ENCODE measurements at places on chromosomes 11 and 22. TPM values are rescaled to one million over a fixed set of nuclear protein-coding genes. Genes with fewer than 3 reads are reported as not detected.

GRCh38 chr11:124315052-124315451, 1.3 kb upstream of the OR8D1 start:
- no peaks in the 10 kb centered on the region for H3K36me3 ChIP-seq
- no peak overlapping the region for H3K27ac ChIP-seq
- no peak overlapping the region for H3K4me3 ChIP-seq
- H3K27me3 ChIP-seq, result no peaks in the 10 kb centered on the region
- H3K4me1 ChIP-seq, result no peaks in the 10 kb centered on the region
- no peak for DNase-seq

GRCh38 chr11:91979775-91980174, 244.8 kb upstream of the FAT3 start:
- no peak for DNase-seq
- H3K27me3 ChIP-seq, result no peaks in the 10 kb centered on the region
- no peak overlapping the region for H3K27ac ChIP-seq
- no peak overlapping the region for H3K4me3 ChIP-seq
- peaks cover 6% of the 10 kb centered on the region for H3K4me1 ChIP-seq
- no peaks in the 10 kb centered on the region for H3K36me3 ChIP-seq

DNA sequence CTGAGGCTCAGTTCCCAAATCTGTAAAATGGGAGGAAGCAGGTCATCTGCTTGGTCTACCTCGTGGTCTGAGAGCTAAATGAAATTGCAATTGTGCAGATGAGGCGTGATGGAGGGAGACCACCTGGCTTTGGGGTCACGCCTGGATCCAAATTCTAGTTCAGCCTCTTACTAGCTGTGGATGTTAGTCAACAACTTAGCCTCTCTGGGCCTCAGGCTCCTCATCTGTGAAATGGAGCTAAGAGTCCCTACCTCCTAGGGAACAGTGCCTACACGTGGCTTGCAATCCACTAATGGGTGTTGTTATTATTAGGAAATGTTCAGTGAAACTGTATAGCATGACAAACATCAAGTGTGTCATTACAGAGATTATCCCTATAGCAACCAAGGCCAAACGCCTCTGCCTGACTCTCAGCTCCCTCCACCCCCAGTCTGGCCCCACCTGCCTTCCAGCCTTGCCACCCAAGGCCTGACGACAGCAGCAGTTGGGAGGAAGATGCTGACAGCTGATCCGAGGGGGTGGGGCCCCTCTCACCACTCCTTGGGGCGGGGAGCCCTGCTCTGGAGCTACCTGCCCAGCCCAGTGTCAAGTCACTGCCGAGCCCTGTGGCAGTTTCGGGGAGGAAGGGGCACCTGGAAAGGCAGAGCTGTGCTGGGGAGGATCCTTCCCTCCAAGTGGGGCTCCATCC, 1.7 kb upstream of the RHOD start:
- peaks cover 14% of the 10 kb centered on the region for H3K4me1 ChIP-seq
- no peaks in the 10 kb centered on the region for H3K36me3 ChIP-seq
- peak overlapping the region; percentile 73 for H3K27ac ChIP-seq
- H3K4me3 ChIP-seq, result no peak overlapping the region
- peak; percentile 78 for DNase-seq

- no peak for DNase-seq
- peaks cover 63% of the 10 kb centered on the region for H3K4me1 ChIP-seq
- H3K4me3 ChIP-seq, result peak overlapping the region; percentile 11
- no peaks in the 10 kb centered on the region for H3K36me3 ChIP-seq
- H3K27ac ChIP-seq, result peak overlapping the region; percentile 65
These were observed 10.3 kb downstream of the YAP1 start for GRCh38 chr11:102120437-102120973.

DNA sequence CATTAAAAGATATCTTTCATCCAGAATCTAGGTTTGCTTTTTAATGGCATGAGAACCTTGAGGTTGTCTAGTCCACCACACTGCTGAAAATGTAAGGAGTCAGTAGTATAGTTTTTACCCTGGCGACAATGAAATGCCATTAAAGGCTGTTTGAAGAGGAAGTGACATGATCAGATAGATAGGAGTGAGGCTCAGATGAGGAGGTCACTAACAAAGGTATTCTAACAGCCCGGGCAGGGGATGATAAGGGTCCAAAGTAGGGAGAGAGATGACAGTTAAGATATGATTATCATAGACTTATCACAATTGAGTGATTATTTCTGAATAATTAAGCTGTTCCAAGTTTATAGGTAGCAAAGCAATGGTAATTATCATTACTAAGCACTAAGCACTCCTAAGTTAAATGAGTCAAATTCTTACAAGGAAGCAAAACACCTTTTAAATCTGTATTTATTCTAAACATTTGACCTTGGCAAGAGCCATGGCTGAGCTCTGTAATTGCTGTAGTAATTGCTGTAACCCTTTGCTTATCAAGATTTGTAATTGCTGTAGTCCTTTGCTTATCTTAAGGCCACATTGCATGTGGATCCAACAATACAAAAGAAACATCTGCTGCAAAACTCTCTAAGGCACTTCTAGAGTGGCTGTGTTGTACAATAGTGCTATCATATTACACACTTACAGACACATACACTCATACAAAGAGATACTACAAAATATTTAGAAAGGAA, 92.6 kb downstream of the ENTHD1 start:
- no peaks in the 10 kb centered on the region for H3K36me3 ChIP-seq
- DNase-seq, result no peak
- no peak overlapping the region for H3K4me3 ChIP-seq
- peaks cover 21% of the 10 kb centered on the region for H3K27me3 ChIP-seq
- H3K27ac ChIP-seq, result no peak overlapping the region

- peak overlapping the region; percentile 89 for H3K27ac ChIP-seq
- H3K4me1 ChIP-seq, result peaks cover 34% of the 10 kb centered on the region
- H3K27me3 ChIP-seq, result no peaks in the 10 kb centered on the region
These were observed 33.1 kb downstream of the PHLDB1 start for GRCh38 chr11:118640332-118641154.

GRCh38 chr11:125226031-125226430, 61.5 kb downstream of the PKNOX2 start:
- peak overlapping the region; percentile 19 for H3K27ac ChIP-seq
- H3K27me3 ChIP-seq, result no peaks in the 10 kb centered on the region
- H3K36me3 ChIP-seq, result no peaks in the 10 kb centered on the region
- H3K4me3 ChIP-seq, result no peak overlapping the region

GRCh38 chr11:49851511-49851910, 100.7 kb upstream of the OR4C13 start:
- H3K27ac ChIP-seq, result no peak overlapping the region
- DNase-seq, result no peak
- H3K4me3 ChIP-seq, result no peak overlapping the region

DNA sequence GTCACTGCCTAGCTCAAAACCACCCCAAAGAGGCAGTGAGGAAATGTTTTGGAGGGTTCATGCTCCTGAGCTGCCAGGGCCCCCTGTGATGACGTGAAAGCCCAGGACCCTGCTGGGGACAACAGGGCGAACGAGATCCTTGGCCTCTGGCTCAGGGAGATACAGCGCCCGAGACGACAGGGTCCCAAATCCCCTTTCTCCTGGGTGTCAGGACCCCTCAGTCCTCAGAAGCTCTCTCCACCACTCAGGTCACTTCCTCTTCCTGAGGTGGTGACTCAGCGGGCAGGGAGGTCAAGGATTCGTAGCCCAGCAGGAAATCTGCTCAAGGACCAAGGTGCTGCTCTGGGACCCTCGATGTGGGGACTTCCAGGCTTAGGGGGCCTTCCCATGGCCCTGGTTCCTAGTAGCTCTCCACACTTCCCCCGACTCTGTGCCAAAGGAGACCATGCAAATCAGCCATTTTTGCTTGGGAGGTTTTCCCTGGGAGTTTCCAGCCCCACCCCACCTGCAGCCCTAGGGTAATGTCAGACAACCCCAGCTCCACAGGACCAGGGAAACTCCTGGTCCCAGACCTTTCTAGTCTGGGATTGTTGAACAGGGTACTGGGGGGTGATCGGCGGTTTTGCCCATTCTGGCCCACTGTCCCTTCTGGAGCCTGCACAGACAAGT, 12.8 kb downstream of the BCL9L start:
- no peaks in the 10 kb centered on the region for H3K36me3 ChIP-seq
- DNase-seq, result no peak
- H3K4me3 ChIP-seq, result no peak overlapping the region
- peaks cover 96% of the 10 kb centered on the region for H3K4me1 ChIP-seq
- peak overlapping the region; percentile 94 for H3K27ac ChIP-seq
- no peaks in the 10 kb centered on the region for H3K27me3 ChIP-seq

GRCh38 chr11:134592391-134592990, 180.4 kb upstream of the B3GAT1 start:
- no peaks in the 10 kb centered on the region for H3K4me1 ChIP-seq
- no peak overlapping the region for H3K27ac ChIP-seq
- H3K36me3 ChIP-seq, result no peaks in the 10 kb centered on the region
- no peaks in the 10 kb centered on the region for H3K27me3 ChIP-seq
- no peak overlapping the region for H3K4me3 ChIP-seq

GRCh38 chr11:76325185-76325584, 55.7 kb downstream of the THAP12 start:
- H3K4me3 ChIP-seq, result no peak overlapping the region
- no peak overlapping the region for H3K27ac ChIP-seq
- no peaks in the 10 kb centered on the region for H3K36me3 ChIP-seq
- no peak for DNase-seq
- H3K27me3 ChIP-seq, result peaks cover 9% of the 10 kb centered on the region
- no peaks in the 10 kb centered on the region for H3K4me1 ChIP-seq

GRCh38 chr22:42969348-42969975, 45.5 kb downstream of the PACSIN2 start:
- no peaks in the 10 kb centered on the region for H3K36me3 ChIP-seq
- DNase-seq, result no peak
- H3K27me3 ChIP-seq, result no peaks in the 10 kb centered on the region
- H3K4me1 ChIP-seq, result peaks cover 57% of the 10 kb centered on the region
- H3K27ac ChIP-seq, result no peak overlapping the region

- no peak overlapping the region for H3K27ac ChIP-seq
These were observed 109.5 kb downstream of the TENM4 start for GRCh38 chr11:79331203-79331901.

- H3K4me3 ChIP-seq, result no peak overlapping the region
- H3K27me3 ChIP-seq, result no peaks in the 10 kb centered on the region
- H3K27ac ChIP-seq, result peak overlapping the region; percentile 93
- H3K36me3 ChIP-seq, result peaks cover 6% of the 10 kb centered on the region
These were observed 64.6 kb upstream of the CHST1 start for GRCh38 chr11:45730014-45730413.

The IL10RA gene
- 0.73 TPM for total RNA-seq

The SPON1 gene
- total RNA-seq, result 1.6 TPM

The BACE1-AS gene
- total RNA-seq, result 13.2 TPM

The MEI1 gene
- total RNA-seq, result 0.29 TPM

The BIRC3 gene
- 2.5 TPM for total RNA-seq

The FAM181B gene
- 0.11 TPM for total RNA-seq

The ADAMTS15 gene
- total RNA-seq, result 3.4 TPM

All from gastrocnemius medialis (tissue), 4 donors.